ENCODE measurements at places on chromosomes 4 and X.

GRCh38 chr4:105550641-105551040 lies 1.8 kb upstream of the ARHGEF38 start:
- no peak for DNase-seq

GRCh38 chr4:153468587-153468986 lies 2.4 kb downstream of the TMEM131L start:
- no peak for DNase-seq

- DNase-seq: no peak
Observed at GRCh38 chr4:63371001-63371400, 1038.2 kb downstream of the TECRL start.

DNA sequence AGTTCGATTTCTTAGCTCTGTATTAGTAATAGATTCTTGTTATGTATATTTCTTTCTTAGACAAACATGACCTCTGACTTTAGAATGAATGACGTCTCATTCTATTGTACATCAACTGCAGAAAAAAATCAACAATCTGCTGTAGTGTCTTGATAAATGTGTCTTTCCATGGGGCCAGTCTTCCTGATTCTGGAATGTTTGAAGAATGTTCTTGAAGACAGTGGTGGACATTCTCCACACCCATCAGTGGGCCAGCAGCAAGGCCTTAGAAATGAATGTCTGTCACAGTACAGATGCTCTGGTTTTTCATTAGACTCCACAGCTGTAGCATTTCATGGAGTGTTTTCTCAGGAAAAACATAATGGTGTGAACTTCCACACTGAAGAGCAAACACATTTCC lies 63.2 kb upstream of the FAM47B start:
- DNase-seq: no peak

GRCh38 chrX:105109936-105110335 lies 110.6 kb downstream of the TEX13A start:
- no peak for DNase-seq

GRCh38 chr4:103150677-103151076 lies 47.5 kb downstream of the CENPE start:
- no peak for DNase-seq

Measured in activated CD4-positive, CD25-positive, alpha-beta regulatory T cell (primary cell).